ENCODE measurements at places on chromosomes 12 and 14.

DNA sequence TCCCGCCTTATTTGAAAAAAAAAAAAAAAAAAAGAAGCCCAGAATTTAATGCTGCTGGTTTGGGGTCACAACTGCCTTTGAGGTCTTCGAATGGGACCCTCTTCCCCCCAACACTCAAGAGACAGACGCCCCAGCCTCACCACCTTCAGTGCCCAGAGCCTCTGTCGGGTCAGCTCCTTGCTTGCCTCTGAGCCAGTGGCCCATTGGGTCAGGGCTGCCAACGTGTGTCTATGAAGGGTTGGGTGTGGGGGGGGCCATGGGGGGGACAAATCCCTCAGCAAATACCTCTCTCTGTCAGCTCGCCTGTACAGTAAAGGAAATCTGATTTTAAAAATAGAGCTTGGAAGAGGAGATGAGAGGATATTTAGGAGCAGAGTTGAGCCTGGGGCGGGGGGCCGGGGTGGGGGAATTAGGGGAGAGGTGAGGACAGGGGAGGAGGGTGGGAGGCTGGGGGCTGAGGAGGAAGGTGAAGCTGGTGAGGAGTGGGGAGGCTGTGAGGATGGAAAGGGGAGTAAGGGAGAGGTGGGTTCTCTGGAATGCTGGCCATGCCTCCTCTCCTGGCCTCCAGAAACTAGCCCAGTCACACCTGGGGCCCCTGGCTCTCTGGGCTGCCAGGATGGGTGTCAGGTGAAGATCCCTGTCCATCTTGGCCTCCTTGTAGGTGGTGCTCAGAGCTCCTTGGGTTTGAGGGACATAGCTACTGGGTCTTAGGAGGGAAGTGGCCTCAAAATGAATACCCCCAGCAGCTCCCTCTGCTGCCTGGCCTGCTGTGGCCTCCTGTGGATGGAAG, 13.3 kb downstream of the RTL1 start:
- no peak for DNase-seq

DNA sequence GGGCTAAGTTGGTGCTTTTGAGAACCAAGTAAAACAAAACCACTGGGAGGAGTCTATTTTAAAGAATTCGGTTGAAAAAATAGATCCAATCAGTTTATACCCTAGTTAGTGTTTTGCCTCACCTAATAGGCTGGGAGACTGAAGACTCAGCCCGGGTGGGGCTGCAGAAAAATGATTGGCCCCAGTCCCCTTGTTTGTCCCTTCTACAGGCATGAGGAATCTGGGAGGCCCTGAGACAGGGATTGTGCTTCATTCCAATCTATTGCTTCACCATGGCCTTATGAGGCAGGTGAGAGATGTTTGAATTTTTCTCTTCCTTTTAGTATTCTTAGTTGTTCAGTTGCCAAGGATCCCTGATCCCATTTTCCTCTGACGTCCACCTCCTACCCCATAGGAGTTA, 1.8 kb upstream of the RAB5B start:
- no peak for DNase-seq

DNA sequence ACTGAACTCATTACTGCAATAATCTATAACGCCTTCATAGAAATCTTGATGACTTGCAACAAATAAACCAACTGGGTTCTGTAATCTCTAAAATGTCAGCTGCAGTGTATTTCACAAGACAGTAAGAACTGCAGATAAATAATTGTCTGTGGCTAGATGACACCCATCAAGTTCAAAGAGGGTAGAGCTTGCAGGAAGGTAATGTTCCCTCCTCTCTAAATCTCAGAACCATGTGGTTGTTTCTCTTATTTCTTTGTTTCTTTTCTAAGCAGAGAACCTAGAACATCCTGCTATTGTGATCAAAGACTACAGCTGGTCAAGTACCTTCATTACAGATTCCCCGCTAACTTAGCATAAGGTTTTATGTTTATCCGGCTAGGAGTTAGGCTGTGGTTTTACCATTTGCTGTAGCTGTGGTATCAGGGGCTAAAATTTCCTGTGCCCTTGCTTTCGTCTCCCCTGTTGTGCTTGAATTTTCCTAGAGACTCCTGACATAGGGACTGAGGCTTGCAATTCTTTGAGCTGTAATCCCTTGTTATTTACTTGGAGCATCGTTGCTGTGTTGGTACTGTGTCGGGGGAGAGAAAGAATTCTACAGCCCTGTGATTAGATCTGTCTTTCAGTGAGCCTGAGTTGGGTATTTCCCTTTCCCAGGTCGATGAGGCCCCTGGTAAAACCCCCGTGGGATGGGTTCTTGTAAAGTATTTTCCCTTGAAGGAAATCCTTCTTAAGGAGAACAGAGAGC, 253.1 kb upstream of the BTG1 start:
- DNase-seq, result no peak

- peak; percentile 67 for DNase-seq
Measured at GRCh38 chr14:67940486-67941455, 121.2 kb downstream of the RAD51B start.

DNA sequence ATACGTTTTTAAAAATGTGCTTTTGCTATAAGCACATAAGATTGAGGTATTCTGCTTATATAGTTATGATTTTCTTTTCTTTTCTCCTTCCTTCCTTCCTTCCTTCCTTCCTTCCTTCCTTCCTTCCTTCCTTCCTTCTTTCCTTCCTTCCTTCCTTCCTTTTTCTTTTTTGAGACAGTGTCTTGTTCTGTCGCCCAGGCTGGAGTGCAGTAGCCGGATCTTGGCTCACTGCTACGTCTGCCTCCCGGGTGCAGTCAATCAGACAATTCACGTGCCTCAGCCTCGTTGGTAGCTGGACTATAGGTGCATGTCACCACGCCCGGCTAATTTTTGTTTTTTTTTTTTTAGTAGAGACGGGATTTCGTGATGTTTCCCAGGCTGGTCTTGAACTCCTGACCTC, 5.8 kb downstream of the CFAP54 start:
- DNase-seq, result no peak

DNA sequence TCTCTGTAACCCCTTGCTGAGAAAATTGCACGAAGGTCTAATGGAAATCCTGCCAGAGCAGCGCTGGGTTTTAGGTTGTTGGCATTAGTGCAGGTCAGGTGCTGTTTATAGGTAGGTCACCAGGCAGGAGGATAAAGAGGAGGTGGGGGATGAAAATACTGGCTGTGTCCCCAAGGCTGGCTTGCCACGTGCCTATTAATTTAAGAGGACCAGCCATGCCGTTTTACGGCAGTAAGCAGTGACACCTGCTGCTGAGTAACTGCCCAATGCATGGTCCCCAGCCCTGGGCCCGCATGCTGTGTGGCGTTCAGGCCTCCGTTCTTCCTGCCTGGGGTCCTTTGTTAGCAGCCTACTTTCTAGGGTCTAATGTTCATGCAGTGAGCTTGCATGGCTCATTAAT, 67.2 kb downstream of the WDR20 start:
- no peak for DNase-seq

DNA sequence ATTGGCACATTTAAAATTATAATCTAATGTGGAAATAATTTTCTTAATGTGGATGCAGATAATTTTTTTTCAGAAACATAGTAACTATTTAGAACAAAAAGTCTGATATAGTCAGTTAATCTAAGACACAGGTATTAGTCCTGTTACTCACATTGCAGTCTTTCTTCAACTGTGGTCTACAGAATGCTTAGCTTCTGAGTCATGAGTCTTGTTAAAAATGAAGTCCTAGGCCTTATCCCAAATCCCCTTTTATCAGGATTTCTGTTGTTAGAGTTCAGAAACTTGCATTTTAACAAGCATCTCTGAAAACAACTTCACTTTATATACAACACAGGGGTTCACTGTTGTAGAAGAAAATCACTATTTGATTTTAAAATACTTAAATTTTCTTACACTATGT, 112.2 kb downstream of the SLC16A7 start:
- DNase-seq, result peak; percentile 52

- no peak for DNase-seq
Measured at GRCh38 chr12:123790905-123791467, 28.9 kb downstream of the DNAH10 start.

- no peak for DNase-seq
Measured at GRCh38 chr12:79689477-79690141, 1.2 kb downstream of the PAWR start.

DNA sequence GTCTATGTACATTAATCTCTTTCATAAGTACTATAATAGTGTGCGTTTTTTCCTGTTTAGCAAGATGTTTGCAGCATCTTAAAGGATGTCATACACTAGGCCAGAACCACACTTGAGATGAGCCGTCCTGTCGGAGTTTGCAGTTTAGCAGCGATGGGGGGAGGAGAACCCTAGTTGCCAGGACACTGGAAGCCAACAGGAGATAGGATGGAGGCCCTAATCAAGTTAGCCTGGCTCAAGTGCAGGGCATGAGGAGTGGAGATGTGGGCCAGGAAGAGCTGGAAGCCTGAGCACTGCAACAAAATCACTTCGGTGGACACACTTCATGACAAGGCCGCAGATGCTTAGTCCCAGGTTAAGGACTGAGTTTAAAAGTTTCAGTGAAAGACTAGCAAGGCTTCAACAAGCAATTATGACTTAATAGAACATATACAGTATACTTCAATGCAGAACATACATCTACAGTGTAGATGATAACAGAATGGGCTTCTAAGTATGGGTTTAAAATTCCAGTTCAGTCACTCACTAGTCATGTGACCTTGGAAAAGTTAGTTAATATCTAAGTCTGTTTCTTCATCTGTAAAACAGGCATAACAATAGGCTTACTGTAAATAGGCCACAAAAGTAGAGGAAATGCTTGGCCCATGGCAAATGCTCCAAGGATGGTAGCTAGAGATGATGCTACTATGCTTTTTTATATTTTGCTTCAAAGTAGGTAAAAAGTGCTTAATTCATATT, 77.1 kb downstream of the PTPN21 start:
- no peak for DNase-seq

- no peak for DNase-seq
Measured at GRCh38 chr12:64950711-64951298, 126.4 kb downstream of the TBC1D30 start.

GRCh38 chr14:55803873-55804553, 224.0 kb downstream of the KTN1 start:
- no peak for DNase-seq

DNA sequence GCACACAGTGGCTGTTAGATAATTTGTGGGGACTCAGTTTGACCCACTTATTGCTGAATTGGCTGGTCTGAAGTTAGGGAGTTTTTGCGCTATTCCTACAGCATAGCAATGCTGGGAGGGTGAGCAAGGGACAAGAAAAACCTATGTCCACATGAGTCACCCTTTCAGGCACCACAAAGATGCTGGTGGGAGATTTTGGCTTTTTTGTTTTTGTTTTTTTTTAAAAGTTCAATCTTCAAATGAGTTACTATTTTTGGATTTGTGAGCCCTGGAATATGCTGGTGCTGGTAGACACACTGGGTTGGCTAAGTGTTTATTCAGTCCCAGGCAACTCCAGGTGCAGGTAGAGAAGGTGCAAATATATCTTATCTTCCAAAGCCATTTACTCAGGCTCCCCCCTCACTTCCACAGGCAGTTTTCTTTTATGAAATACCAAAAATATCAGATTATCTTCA, 143.4 kb downstream of the BTG1 start:
- DNase-seq, result no peak

DNA sequence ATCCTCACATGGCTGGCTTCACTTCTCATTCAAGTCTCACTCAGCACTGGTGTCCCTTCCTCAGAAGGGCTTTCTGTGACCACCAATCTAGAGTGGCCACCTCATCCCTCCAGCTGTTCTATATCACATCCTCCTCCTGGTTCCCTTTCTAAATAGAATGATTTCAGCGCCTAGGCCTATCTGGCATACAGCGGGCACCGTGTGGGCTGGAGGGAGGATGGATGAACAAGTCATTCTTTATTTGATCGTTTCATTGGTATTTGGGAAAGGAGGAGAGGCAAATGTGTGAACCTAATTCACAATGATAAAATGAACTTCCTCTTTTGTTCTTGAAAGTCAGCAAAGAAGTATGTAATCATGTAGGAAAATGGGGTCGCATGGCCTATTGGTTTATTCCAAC, 394.2 kb downstream of the DPF3 start:
- no peak for DNase-seq

DNA sequence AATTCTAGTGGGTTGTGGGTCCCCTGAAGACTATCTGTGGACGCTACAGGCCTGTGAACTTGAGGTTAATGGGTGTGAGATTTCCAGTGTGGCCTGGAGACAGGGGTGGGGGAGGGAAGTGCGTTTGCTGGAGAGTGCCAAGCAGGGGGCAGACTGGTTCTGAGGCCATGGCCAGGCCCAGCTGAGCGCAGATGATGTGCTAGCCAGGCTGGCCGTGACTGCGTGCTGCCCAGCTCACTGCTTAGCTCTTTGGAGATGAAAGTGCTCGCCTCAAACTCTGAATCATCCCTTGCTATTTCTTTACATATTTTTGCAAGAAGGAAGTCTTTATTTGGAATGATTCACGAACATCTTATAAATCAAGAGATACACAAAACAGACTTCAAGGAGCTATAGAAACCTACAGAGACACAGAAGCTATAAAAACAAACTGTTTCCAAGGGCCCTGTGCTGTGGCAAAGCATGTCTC, 75.2 kb upstream of the PLEKHG3 start:
- peak; percentile 87 for DNase-seq

- no peak for DNase-seq
Measured at GRCh38 chr12:101459642-101460346, 15.3 kb upstream of the SPIC start.

- no peak for DNase-seq
Measured at GRCh38 chr12:96882862-96883261, 24.2 kb upstream of the NEDD1 start.

- no peak for DNase-seq
Measured at GRCh38 chr12:40618636-40619035, 73.6 kb upstream of the CNTN1 start.

DNA sequence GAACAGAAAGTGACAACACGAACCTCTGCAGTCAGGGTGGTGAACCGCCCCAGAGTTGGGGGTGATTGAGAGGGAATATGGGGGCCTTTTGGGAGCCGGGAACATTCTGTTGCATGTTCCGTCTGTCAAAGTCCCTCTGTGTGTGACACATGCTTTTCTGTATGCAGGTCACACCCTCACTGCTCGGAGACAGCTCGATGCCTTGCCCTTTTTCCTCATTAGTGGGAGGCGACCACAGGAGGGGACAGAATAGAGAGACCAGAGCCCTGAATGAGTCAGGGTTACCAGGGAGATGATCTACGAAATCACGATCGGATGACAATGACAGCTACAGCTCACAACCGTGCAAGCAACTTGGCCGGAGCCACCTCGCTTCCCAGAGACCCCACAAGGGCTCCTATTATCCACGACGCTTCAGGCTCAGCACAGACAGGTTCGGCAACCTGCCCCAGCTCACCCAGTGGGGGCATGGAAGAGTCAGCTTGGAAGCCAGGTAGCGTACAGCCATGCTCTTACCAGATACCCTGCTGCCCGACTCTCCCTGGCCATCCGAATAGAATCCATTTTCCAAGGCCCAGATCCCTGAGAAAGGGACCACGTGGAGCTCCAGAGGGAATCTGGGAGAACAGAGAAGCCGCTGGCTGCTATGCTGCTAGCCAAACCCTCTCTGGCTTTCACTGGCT, 38.8 kb downstream of the TESC start:
- no peak for DNase-seq

DNA sequence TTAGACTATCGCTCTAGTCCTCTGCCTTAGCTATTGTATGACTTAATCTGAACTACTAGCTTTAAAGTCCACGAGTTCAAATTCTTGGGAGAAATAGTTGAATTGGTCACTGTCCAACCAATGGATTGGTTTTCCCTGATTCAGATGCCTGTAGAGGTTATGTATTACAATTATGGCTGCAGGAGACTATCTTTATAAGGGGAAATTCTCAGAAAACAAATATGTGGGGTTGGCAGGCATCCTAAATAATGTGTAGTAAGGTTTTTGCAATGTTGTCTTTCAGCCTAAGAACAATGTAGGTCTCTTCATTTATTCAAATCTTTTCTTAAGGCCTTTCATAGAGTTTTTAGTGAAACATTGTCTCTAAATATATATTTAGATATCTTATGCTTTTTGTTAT, 26.9 kb downstream of the MYRFL start:
- no peak for DNase-seq
